ENCODE measurements at places on chromosomes 5 and 9.

DNA sequence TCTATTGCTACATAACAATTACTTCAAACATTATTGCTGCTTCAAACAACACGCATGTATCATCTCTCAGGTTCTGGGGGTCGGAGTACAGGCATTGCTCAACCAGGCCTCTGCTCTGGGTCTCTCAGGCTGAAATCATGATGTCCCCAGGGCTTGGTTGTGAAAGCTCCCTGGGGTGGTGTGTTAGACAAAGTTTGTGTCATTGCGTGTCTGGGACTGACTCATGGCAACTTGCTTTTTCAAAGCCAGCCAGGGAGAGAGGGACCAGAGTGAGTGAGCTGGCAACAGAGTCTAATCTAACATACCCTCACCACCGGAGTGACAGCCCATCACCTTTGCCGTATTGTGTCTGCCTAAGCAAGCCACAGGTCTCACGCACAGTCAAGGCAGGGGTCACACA lies 259.2 kb upstream of the NFIL3 start:
- no peak for DNase-seq

- DNase-seq = peak; percentile 43
Observed at GRCh38 chr9:89923961-89924504, 319.2 kb downstream of the GADD45G start.

DNA sequence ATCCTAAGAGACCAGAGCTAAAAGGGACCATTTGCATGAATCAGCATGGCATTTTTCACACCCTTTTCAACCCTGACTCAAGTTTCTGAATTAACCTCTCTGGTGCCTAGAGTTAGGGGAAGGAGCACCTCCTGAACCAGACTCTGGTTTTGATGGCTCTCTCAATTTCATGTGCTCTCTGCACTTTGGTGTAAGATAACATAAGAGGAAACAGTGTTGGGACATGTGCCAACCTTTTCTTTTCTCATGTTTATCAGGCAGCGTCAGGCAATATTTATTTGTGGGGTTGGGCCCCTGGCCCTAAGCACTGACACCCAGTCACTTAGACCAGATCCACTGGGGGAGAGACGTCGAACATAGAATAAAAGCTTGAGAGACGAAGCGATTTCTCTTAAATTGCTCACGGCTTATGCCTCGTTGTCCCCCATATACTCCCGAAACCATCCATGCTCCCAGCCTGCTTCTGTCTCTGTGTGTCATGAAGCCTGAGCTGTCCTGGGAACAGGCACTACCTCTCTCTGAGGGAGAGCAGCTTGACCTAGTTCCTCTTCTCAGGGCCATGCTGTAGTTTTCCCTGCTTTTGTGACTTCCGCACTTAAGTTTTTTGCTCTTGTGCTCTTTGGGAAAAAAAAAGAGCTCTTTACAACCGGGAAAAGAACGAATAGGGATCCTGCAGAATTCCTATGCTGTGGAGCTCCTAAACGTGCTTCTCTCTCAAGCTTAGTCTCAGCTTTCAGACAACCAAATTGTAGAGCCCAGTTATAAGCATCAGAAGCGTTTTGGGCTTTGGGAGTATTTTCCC lies 195.7 kb downstream of the NR3C1 start:
- no peak for DNase-seq

GRCh38 chr5:146363161-146363874 lies 24.7 kb downstream of the POU4F3 start:
- no peak for DNase-seq

DNA sequence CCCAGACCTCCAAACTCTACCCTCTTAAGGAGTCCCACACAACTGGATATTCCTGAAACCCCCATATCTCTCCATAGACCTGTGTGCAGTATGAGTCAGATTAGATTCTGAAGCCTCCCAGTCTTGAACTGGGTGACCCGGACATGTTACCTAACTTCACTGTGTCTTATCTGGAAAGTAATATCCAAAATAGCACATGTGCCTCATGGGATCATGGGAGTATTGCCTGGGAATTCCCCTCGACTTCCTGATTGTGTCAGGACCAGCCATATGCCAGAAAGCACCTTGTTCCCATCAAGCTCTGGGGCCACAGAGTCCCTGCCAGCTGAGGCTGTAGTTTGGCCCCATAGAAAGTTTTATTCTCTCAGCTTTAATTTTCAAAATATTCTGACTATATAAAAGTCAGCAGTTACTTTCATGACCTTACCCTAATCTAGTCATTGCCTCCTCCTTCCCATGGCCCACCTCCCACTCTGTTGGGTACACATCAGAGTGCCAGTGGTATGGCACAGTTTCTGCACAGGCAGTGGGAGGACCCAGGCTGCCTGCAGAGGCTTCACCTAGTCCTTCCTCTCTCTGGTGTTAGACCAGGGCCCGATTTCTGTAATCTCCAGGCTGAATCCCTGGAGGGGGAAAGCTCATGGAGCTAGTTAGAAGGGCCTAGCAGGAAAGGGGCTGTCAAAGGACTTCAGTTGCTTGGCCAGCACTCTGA lies 19.5 kb upstream of the B4GALT1 start:
- DNase-seq = no peak

GRCh38 chr5:131163276-131164119 lies 1.6 kb downstream of the HINT1 start:
- DNase-seq = no peak

DNA sequence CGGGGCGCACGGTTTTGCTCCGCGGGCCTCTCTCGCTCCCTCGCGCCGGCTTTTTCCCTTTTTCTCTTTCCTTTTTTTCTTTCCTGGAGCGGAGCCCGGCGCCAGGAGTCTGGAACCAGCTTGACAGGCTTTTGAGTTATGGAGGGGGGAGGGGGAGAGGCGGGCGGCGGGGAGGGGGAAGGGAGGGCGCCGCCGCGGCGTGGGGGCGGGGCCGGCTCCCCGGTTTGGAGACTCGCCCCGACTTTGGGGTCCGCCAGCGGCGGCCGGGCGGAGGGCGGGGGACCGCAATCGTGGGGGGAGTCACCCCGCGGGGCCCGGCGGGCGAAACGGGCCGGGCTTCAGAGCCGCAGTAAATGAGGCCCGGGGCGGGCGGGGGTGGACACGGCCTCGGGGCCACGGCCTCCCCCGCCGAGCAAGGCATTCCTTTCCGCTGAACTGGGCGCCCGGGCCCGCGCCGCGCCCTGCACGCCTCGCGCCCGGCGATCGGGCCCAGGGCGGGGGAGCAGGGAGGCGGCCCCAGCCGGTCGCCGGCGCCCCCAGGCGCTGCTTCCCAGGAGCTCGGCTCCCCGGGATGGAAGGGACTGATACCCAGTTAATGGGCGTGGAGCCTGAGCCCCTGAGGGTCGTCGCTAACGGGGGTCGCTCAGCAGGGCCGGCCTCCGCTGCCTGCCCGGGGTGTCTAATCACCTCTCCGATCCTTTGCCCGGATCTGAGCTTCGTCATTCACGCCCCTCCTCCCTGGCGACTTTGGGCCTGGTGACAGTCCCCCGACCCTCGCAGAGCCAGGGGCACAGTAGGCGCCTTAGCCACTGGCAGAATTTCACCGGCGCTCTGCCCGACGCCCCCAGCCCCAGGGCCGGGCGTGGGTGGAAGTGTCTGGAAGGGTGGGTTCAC lies 138.1 kb downstream of the C9orf50 start:
- peak; percentile 76 for DNase-seq

GRCh38 chr5:141354900-141355469 lies at the start of gene PCDHGA4:
Gene PCDHGA4 (plus strand): TSS chr5:141355021. CDS start chr5:141355108, 87 bp downstream.
- no peak for DNase-seq

- DNase-seq = no peak
Observed at GRCh38 chr9:4997196-4997595, 12.1 kb downstream of the JAK2 start.

DNA sequence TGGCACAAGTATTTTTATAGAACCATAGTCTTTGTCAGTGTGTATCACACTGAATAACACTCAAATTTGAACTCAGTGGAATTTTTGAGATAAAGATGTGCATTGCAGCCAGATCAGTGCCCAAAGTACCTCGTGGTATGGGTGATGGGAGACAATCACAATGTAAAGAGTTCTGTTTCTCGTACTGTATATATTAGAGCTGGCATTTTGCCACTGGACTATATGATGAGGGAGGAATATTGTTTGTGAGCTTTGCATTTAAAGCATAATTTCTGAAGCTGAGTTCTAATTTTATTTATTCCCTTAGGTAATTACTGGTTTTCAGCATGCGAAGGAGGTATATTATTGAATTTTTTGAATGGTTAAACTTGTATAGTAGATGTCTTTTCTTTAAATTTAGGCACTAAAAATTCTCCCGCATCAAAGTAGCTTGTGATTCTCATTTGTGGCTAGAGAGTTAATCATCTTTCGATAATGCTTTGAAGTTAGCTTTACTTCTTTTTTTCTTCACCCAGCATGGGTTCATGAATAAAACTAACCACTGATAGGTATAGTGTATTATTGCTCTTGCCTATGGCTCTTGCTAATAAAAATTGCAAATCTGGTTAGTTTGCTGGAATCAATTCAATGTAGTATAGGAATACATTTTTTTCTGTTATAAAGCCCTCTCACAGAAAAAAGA lies 43.1 kb downstream of the PAM start:
- DNase-seq = no peak

DNA sequence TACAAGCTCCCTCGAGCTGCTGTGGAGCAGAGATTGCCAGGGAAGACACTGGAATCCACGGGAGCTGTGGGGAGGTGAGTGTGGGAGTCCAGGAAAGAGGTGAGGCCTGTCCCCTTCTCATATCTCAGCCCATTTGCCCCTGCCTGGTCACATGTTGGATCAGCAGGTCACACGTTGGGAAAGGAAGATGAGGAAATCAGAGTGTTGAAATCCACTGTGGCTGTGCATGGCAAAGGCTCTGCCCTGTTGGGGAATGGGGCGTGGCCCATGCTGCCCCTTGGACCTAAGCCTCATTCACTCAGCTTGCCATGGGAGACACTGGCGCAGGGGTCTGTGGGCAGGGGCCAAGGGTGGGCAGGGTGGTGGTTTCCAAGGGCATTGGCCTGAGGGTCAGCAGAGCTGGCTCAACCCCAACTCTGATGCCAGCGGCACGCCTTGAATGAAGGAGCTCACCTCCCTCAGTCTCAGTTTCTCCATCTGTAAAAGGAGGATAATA lies 85.4 kb upstream of the CPEB4 start:
- no peak for DNase-seq

DNA sequence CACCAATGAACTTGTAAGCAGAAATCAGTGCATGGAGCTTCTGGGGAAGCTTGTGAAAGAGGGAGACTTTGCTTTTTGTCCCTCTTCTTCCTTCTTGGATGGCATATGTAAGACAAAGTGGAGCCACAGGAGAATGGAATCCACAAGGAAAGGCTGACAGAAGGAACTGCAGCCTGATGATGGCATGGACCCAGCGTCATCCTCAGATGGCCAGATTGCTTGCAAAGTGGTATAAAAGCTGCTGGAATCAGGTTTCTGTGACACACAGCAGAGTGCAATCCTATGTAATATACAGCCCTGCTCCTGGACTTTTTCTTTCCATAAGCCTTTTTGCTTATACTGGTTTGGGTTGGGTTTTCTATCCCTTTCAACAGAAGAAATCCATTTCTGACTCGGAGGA lies 31.4 kb upstream of the SPARC start:
- no peak for DNase-seq

- DNase-seq = peak; percentile 50
Observed at GRCh38 chr9:12633016-12633765, 60.0 kb upstream of the TYRP1 start.

DNA sequence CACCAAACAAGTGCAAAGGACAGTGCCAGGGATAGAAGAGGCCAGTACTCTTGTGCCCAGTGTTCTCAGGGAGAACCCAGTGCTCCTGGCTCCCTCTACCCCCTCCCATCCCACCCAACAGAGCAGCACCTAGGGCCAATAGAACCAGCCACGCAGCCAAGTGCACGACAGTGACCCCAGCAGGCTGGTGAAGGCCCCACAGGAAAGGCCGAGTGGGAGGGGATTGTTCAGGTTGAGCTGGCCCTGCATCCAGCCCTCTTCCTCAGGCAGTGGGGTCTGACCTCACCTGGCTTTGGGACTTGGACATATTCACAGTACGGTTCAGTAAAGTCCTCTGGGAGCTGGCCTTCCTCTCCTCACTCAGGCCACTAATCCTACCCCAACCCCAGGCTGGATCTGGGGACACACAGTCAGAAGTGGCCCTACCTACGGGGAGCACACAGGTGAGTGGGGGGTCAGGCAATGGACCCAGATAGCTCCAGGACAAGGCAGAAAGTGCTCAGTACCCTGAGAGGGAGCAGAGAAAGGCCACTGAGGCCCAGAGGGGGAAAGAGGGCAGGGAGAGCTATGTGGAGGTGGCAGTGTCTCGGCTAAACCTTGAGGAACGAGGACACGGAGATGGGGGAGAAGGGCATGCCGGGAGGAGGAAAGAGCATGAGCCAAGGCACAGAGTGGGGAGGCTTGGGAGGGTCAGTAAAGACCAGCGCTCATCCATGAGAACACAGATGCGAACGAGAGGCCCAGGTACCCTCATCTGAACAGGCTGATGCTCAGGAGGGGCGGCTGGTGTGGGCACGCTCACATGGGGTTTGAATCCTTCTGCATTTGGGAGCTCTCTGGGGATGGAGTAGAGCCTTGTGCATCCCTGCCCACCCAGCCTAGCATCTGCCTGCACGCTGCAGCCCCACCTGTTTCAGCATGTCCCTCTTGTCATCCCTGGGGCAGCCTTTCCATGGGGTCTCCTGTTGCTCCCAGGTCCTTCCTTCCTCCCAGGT lies 25.6 kb downstream of the POLR1E start:
- peak; percentile 56 for DNase-seq

DNA sequence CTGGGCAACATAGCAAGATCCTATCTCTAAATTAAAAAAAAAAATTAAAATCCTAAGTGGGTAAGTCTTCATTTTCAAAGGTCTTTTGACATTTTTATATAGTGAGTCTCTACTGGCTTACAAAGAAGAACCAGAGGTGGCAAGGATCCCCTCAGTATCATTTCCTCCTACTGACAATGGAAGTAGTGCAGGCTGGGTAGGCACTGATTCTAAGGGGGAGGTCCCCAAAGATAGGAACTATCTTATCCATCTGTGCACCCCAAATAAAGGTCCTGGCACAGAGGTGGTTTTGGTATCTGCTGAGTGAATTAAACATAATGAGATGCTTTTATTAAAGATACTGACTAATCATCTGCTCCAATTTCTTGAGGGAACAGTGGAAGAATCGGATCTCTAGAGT lies 4.2 kb downstream of the FAM193B start:
- no peak for DNase-seq

DNA sequence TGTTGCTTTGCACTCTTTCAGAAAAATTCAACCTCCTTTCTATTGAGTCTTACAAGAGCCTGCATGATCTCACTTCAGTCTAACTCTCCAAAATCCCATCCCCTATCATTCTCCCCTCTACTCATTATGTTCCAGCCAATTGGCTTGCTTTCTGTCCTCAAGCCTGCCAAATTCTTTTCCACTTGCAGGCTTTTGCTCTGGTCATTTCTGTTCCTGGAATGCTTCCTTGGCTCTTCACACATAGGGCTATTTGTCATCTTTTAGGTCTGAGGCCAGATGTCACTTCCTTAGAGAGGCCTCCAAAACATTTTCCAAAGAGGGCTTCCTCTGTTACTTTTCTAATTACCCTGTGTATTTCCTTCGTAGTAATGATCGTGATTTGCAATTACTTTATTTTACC lies 11.8 kb upstream of the CHD1 start:
- DNase-seq = no peak

GRCh38 chr9:124478354-124478753 lies 28.1 kb downstream of the ADGRD2 start:
- DNase-seq = no peak
